ENCODE measurements at places on chromosomes 2 and 18. TPM values are rescaled to one million over a fixed set of nuclear protein-coding genes. Genes with fewer than 3 reads are reported as not detected.

GRCh38 chr2:126715576-126716406 is 59.8 kb downstream of the GYPC start:
- H3K36me3 ChIP-seq: no peaks in the 10 kb centered on the region
- H3K4me1 ChIP-seq: no peaks in the 10 kb centered on the region
- no peak overlapping the region for H3K27ac ChIP-seq
- H3K27me3 ChIP-seq: no peaks in the 10 kb centered on the region

HOXD10 gene
- not detected for total RNA-seq

DNA sequence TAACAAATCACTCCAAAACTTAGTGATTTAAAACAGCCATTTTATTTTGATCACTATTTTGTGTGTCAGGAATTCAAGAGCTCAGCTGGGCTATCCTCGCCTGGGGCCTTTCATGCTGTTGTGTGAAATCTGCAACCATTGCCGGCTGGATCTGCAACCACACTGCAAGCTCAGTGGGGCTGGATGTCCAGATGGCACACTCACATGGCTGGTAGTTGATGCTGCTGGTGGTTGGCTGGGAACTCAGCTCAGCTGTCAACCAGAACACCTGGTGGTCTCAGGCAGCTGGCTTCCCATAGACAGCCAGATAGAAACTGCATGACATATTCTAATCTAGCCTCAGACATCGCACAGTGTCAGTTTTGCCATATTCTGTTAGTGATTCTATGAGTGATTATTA is 30.6 kb upstream of the AP1S3 start:
- no peak overlapping the region for H3K4me3 ChIP-seq
- DNase-seq: no peak
- H3K36me3 ChIP-seq: no peaks in the 10 kb centered on the region

DNA sequence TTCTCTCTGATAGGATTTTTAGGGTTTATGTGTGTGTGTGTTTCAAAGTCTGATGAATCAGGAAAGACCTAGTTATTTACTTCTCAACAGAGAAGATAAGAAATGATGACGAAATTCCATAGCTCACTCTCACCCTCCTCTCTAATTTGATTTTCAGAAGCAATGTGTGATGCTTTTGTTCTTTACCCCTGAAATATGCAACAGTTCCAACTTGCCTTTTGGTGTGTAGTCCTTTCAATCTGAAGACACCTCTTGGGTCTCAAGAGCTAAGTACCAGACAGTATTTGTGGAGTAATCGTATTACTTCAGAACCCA is 18.7 kb upstream of the LCLAT1 start:
- H3K4me3 ChIP-seq: no peak overlapping the region
- H3K36me3 ChIP-seq: no peaks in the 10 kb centered on the region
- no peaks in the 10 kb centered on the region for H3K27me3 ChIP-seq
- no peak for DNase-seq

LDLRAD4 gene
- 94.3 TPM for total RNA-seq

MERTK gene
- total RNA-seq: 21.0 TPM

ANKRD30B gene
- total RNA-seq: not detected

DNA sequence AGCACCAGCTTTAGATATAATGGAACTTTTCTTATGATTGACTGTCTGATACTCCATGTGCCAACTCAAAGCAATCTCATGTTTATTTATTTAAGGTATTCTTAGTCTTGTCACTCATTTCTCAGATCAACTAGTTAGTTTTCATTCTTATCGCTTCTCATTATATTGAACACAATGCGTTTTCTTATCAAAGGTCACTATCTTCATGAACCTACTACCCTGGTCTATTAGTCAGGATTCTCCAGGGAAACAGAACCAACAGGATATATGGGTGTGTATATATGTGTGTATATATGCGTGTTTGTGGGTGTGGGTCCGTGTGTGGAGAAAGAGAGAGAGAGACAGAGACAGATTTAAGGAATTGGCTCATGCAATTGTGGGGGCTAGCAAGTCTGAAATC is 619.9 kb downstream of the ZEB2 start:
- no peaks in the 10 kb centered on the region for H3K27me3 ChIP-seq
- H3K36me3 ChIP-seq: no peaks in the 10 kb centered on the region
- no peaks in the 10 kb centered on the region for H3K4me1 ChIP-seq
- no peak overlapping the region for H3K4me3 ChIP-seq

DNA sequence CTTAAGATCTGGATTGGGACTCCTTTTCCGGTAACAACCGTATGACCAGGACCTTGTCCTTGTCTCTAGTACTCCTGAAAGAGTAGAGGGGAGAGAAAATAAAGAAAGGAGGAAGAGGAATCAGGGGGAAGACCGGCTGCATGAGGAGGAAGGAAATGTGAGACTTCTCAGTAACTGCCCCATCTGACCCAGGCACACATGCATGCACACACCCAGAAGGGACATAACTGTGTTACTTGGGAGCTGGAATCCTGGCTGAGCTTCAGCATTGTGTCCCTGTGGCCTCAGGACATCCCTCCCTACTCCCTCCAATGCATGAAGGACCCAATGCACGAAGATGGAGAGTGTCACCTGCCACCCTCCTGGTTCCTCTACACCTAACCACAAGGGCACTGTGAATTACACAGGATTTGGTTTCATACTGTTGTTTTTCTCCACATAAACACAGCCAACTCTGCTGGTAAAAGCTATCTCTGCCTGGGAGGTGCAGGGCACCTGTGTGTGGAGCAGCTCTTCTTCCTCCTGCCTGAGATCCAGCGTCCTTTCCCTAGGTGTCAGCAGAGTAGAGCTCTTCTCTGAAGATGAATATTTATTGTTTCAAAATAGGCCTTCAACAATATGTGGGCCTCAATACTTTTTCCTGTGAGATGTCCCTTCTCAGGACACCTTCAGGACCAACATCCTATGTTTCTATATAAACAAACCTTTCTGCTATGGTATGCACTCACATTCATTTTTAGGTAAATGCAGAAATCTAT is 574.1 kb upstream of the ID2 start:
- no peak overlapping the region for H3K27ac ChIP-seq
- H3K36me3 ChIP-seq: no peaks in the 10 kb centered on the region
- no peak overlapping the region for H3K4me3 ChIP-seq
- DNase-seq: no peak
